ENCODE measurements at places on chromosomes 12 and 14.

- H3K4me1 ChIP-seq, result peaks cover 3% of the 10 kb centered on the region
- DNase-seq, result no peak
- H3K36me3 ChIP-seq, result no peaks in the 10 kb centered on the region
These were observed 6.0 kb upstream of the ADCY6 start for GRCh38 chr12:48794870-48795269.

GRCh38 chr14:75365116-75365515 is 62.7 kb upstream of the JDP2 start:
- H3K4me3 ChIP-seq, result no peak overlapping the region
- H3K36me3 ChIP-seq, result no peaks in the 10 kb centered on the region
- H3K4me1 ChIP-seq, result peaks cover 6% of the 10 kb centered on the region
- H3K27ac ChIP-seq, result no peak overlapping the region

- DNase-seq, result no peak
- no peak overlapping the region for H3K27ac ChIP-seq
- H3K4me3 ChIP-seq, result no peak overlapping the region
- no peaks in the 10 kb centered on the region for H3K36me3 ChIP-seq
- peaks cover 4% of the 10 kb centered on the region for H3K4me1 ChIP-seq
These were observed 98.3 kb upstream of the EVL start for GRCh38 chr14:99966912-99967311.

DNA sequence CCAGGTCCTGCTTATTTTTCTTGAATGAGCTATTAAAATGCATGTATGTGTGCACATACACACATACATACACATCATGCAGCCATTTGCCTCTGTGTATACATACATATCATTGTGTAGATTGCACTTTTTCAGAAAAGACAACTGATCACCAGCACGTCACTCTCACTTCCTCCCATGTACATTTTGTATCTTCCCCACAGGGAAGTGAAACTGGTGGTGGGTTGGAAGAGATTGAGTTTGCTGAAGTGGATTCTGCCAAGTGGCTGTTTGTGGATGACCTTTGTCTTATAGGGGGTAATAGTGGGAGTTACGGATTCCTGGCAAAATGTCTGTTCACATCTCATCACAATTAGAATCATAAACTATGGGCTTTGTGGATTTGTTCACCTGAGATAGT is 448.6 kb downstream of the RAD51B start:
- no peak overlapping the region for H3K27ac ChIP-seq
- H3K4me3 ChIP-seq, result no peak overlapping the region
- DNase-seq, result no peak
- no peaks in the 10 kb centered on the region for H3K36me3 ChIP-seq
- no peaks in the 10 kb centered on the region for H3K27me3 ChIP-seq
- H3K4me1 ChIP-seq, result no peaks in the 10 kb centered on the region

DNA sequence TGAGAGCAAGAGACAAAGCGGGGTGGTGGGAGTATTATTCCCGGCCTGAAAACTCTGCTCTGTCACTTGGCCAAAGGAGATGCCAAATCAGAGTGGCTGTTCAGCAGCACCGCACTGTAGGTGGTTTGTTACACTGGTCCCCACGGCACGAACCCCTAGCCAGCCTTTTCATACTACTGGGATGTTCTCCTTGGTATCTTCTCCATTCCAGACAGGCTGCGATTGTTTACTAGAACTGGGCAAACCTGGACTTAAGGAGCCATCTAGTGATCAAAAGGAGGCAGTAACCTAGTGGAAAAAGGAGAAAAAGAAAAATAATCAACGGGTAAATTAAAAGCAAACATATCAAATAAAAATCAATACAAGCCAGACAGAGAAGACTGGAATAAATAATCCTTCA is 58.9 kb upstream of the TMTC2 start:
- no peak for DNase-seq
- no peaks in the 10 kb centered on the region for H3K4me1 ChIP-seq
- H3K27ac ChIP-seq, result no peak overlapping the region
- no peak overlapping the region for H3K4me3 ChIP-seq
- H3K36me3 ChIP-seq, result no peaks in the 10 kb centered on the region
- no peaks in the 10 kb centered on the region for H3K27me3 ChIP-seq

DNA sequence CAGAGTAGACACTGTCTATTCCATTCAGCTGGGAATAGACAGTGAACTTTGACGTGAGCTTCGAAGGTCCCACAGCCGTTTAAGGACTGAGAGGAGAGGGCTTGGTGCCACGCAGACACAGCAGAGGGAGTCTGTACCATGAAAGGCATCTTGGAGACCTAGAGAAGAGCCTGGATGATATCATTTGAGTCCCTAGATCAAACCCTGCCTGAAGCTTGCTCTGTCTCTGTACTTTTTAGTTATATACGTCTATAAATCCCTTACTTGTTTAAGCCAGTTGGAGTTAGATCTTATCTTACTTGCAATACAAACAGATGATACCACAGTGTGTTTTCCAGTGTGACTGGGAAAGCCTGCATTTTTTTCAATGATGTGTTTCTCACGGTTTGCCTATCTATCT is 128.9 kb upstream of the RTL1 start:
- peaks cover 4% of the 10 kb centered on the region for H3K4me1 ChIP-seq
- DNase-seq, result no peak
- no peaks in the 10 kb centered on the region for H3K27me3 ChIP-seq
- H3K36me3 ChIP-seq, result peaks cover 42% of the 10 kb centered on the region
- no peak overlapping the region for H3K27ac ChIP-seq

DNA sequence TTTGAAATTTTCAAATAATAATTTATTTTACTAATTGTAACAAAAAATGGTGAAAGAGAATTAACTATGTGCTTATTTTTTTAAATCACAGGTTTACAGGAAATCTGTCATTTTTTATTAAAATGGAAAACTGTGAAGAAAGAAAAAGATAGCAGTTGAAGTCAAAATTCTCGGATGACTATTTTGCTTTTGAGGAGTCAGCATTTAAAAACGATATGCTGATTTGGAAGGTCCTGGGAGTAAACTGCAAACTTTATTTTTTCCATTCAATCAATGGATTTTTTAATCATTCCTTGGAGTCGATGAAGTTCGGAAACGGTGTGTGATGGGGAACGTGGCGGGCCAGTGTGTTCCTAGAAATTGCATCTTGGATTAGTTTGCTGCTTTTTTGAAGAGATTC is 258.9 kb upstream of the NAV3 start:
- H3K36me3 ChIP-seq, result no peaks in the 10 kb centered on the region
- H3K4me3 ChIP-seq, result no peak overlapping the region
- no peak overlapping the region for H3K27ac ChIP-seq
- H3K27me3 ChIP-seq, result no peaks in the 10 kb centered on the region

DNA sequence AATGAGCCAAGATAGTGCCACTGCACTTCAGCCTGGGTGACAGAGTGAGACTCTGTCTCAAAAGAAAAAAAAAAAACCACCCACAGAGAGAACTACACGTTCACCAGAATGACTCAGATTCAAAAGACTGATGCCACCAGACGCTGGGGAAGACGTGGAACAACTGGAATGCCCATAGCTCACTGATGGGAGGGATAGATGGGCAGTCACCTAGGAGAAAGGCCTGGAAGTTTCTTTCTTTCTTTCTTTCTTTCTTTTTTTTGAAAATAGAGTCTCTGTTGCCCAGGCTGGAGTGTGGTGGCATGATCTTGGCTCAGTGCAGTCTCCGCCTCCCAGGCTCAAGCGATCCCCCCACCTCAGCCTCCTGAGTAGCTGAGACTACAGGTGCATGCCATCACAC is 10.0 kb upstream of the KLC1 start:
- DNase-seq, result no peak
- no peak overlapping the region for H3K4me3 ChIP-seq
- no peaks in the 10 kb centered on the region for H3K36me3 ChIP-seq
- H3K4me1 ChIP-seq, result peaks cover 4% of the 10 kb centered on the region

- DNase-seq, result peak; percentile 82
- no peaks in the 10 kb centered on the region for H3K36me3 ChIP-seq
- no peak overlapping the region for H3K27ac ChIP-seq
- H3K4me1 ChIP-seq, result peaks cover 10% of the 10 kb centered on the region
- peak overlapping the region; percentile 49 for H3K4me3 ChIP-seq
These were observed 2.5 kb downstream of the USP44 start for GRCh38 chr12:95548539-95549391.

DNA sequence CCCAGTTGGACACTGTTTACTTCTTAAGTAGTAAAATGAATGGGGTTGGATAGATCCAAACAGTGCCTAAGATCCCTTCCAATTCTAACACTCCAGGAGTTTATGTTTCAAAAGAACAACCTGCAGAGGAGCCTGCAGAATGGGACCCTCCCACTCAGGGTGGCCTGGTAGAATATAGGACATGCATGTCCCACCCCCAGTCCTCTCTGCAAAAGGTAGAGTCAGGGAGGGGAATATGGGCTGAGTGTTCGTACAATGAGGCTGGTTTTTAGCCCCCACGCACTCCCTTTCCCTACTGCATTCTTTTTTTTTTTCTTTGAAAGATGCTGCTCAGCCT is 11.8 kb upstream of the NYNRIN start:
- no peak for DNase-seq
- H3K27ac ChIP-seq, result no peak overlapping the region
- no peaks in the 10 kb centered on the region for H3K27me3 ChIP-seq
- H3K4me1 ChIP-seq, result no peaks in the 10 kb centered on the region

DNA sequence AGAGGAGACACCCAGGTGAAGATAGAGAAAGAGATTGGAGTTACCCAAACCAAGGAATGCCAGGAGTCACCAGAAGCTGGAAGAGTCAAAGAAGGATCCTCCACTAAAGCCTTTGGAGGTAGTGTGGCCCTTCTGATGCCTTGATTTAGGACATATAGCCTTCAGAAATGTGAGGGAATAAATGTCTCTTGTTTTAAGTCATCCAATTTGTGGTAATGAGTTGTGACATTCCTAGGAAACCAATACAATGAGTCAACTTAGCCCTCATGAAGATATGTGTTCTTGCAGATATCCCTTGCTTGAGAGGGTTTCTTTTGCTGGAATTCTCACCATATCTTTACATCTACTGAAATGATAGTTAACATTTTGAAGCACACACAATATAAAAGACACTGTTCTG is 58.8 kb downstream of the CCER1 start:
- DNase-seq, result no peak
- no peak overlapping the region for H3K4me3 ChIP-seq
- no peaks in the 10 kb centered on the region for H3K27me3 ChIP-seq
- no peaks in the 10 kb centered on the region for H3K4me1 ChIP-seq
- no peaks in the 10 kb centered on the region for H3K36me3 ChIP-seq

DNA sequence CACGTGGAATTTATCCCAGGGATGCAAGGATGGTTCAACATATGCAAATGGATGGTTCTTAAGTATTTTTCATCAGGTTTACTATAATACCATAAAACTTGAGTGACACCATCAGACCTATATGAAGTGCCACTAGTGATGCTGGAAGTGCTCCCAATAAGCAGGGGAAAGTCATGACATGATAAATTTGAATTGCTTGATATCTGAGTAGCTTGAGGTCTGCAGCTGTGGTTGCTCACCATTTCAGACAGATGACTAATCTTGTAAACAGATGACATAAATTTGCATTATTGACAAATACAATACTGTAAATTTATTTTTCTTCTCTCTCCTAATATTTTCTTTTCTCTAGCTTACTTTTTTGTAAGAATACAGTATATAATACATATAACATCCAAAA is 13.7 kb upstream of the PRPF39 start:
- H3K4me3 ChIP-seq, result no peak overlapping the region
- no peak for DNase-seq

DNA sequence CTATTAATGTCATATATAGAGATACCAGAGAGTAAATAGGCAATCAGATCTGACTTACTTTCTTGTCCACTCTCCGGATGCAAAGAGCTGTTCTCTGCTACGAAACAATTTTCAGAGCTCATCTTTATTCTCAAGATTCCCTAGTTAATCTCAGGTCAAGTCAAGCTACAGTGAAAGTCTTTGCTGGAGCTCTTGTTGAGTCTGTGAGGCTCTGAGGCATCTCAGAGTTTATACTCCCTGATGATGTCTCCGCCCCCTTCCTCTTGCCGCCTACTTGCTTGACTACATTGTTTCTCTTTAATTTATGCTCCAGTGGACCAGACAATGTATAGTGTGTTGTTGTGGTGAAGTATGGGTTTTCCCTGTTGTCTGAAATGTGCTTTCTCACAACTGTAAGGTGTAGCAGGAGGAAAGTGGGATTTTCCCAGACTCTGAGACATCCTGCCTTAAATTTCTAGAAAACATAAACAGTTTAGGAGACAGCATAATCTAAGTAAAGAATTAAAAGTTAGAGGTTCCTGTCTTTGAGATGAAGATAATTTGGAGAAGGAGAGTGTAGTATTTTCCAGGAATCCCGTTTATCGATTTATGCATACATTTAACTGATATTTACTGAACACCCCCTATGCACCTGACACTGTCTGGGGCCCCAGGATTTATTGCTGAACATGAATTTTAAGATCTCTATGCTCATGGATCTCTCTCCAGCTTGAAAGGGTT is at the start of gene CD69:
TSS of gene CD69 (minus strand) at position 203 of the 720 bp plus-strand sequence. CDS start at position 122, 81 bp downstream.
- no peaks in the 10 kb centered on the region for H3K4me1 ChIP-seq
- no peak within 1 kb of the TSS for H3K27ac ChIP-seq
- no peaks in the 10 kb centered on the region for H3K27me3 ChIP-seq
- no peak within 1 kb of the TSS for H3K4me3 ChIP-seq
- H3K36me3 ChIP-seq, result no peaks in the 10 kb centered on the region
- no peak for DNase-seq

All from spinal cord (tissue), 10 donors.